HCT116 (cell line): ENCODE measurements at places on chromosomes 7 and 10.

DNA sequence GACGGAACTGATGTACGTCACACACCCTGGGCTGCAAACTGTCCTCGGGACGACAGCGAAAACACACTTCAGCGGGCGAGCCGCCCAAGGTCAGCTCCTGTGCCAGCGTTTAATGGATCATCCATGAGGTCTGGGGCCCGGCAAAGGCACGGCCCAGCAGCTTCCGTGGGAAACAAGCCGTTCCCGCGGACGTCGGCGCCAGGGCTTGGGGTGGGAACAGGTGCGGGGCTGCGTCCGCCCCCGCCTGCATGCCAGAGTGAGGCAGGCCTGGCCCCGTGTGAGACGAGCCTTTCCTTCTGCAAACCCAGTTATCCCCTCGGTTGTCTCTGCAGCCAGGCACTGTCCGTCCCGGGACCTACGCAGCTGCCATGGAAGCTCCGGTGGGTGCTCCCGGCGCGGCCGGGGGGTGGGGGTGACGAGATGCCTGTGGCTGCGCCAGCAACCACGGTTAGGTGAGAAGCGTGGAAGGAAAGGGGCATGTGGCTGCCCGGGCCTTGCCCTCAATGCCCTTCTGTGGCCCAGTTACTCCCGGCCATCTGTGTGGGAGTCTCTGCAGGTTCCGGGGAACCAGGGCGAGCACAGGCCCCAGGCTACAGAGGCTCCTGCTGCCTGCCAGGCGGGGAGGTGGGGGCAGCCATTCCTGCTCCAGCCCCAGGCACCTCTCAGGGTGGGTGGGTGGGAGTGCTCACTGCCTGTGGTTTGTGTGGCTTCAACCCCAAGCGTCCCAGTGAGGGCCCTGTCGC lies 42.2 kb upstream of the PDGFA start:
- no peak for DNase-seq

GRCh38 chr7:129909669-129910068 lies 43.1 kb downstream of the UBE2H start:
- DNase-seq: no peak

DNA sequence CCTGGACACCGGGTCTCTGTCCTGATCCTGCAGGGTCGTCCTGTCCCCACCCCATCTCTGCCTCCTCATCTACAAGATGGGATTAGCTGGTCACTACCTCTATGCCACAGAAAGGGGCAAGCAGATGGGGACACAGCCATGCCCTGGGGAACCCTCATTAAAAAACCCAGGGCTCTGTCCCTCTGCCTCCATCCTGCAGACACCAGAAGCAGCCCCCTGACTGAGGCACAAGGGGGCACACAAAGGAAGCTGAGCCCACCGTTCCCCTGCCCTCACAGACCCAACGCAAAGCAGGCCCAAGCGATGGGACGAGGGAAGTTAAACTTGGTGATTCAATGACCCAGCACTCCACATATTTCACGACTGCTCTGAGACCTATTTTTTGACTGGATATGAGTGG lies 142.4 kb downstream of the TCERG1L start:
- no peak for DNase-seq

DNA sequence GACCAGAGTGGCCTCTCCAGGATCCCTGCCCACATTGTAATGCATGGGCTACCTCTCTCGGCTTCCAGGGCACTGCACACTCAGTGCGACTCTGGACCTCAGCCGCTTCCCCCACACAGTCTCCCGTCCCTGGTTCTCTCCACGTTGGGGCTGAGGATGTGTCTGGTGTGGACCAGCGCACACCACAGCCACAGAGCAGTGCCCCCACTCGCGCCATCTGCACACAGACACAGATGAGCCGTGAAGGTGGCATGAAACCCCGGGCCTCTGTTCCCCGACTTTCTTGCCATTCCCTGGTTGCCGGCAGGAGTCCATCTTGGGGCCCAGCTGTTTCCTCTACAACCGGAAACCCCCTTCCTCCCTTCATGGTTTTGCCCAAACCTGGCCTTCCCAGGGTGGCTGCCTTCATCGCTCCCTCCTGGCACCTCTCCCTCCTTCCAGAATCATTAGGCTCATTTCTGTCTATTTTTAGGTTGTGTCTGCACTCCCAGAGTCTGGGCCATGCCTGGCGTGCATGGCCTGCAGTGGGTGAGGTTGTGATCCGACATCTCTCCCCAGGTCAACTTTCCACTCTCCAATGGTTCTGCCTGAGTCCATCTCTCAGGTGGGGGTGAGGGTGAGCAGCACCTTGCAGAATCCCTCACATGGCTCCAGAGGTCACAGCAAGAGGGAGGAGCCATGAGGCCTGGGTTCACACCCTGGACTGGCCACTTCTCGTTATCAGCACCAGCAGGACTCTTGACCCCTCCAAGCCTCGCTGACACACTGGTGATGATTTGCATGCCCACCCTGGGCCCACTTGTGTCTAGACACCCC lies 10.1 kb downstream of the RASGEF1A start:
- DNase-seq: no peak

- DNase-seq: no peak
These were observed 7.6 kb upstream of the ADAMTS14 start for GRCh38 chr10:70664702-70665195.

GRCh38 chr10:34998940-34999339 lies 91.2 kb downstream of the CUL2 start:
- DNase-seq: no peak

GRCh38 chr7:77690289-77690688 lies 6.0 kb upstream of the RSBN1L start:
- no peak for DNase-seq

GRCh38 chr10:79415736-79416577 lies 29.5 kb downstream of the ZCCHC24 start:
- DNase-seq: no peak
